ENCODE measurements at places on chromosomes 3 and 15.
A peak's percentile ranks its signal among the peaks of the same experiment; 100 is the strongest.

- no peak for DNase-seq
These were observed 53.1 kb upstream of the PXYLP1 start for GRCh38 chr3:141178551-141178950.

- DNase-seq, result no peak
These were observed 396.6 kb upstream of the TMCO5A start for GRCh38 chr15:37537802-37538201.

DNA sequence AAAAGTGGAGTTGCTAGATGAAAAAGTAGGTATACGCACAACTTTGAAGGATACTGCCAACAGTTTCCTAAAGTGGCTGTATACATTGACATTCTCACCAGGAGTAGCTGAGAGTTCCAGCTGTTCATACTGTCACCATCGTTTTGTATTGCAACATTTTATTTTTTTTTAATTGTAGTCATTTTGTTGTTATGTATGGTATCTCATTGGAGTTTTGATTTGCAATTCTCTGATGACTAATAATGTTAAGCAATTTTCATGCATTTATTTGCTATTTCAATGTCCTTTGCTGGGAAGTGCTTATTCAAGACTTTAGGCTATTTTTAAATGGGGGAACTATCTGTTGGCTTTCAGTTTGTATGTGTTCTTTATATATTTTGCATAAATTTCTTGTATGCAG, 185.1 kb upstream of the TGFBR2 start:
- DNase-seq, result no peak

DNA sequence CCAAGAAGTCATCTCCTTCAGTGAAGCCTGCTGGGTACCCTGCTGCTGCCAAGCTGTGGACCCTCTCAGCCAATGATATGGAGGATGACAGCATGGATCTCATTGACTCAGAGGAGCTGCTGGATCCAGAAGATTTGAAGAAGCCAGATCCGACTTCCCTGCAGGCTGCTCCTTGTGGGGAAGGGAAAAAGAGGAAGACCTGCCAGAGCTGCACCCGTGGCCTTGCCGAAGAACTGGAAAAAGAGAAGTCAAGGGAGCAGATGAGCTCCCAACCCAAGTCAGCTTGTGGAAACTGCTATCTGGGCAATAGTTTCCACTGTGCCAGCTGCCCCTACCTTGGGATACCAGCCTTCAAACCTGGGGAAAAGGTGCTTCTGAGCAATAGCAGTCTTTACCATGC, 13.7 kb upstream of the ANP32A start:
- no peak for DNase-seq

GRCh38 chr15:78061963-78062427, 15.5 kb downstream of the TBC1D2B start:
- DNase-seq, result peak; percentile 50

- DNase-seq, result peak; percentile 86
These were observed 42.5 kb downstream of the CMTM6 start for GRCh38 chr3:32460031-32460749.

DNA sequence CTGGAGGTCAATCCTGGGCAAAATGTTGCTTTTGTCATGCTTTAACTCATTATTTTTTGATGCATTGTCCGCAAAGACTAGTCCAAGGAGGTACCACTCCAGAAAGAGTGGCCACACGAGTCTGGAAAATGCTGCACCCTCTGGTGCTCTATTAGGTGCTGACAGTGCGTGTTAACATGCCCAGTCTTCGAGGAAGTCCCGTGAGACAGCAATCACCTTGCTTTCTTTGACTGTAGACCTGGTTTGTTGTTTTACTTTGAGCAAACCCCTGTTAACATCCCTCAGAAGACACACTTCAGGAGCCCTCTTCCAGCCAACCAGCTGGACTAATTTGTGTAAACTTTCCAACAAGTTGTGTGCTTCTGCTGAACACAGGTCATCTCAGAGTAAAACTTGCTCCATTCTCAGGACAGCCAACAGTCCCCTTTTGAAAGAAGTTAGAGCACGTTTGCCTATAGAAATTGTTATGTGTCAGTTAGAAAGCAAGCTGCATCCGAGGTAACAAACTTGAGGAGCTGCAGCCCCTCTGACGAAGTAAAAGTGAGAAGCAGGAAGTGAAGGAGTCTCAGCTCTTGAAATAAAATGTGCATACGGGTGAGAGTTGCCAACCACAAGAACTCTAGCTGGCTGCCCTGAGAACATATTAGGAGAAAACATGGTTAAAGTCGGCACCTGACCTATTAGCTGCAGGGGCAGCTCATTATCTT, 205.0 kb downstream of the LPP start:
- peak; percentile 57 for DNase-seq

GRCh38 chr3:168248383-168249204, 152.9 kb upstream of the GOLIM4 start:
- no peak for DNase-seq

- DNase-seq, result no peak
These were observed 387.6 kb downstream of the NAALADL2 start for GRCh38 chr3:175246766-175247165.

GRCh38 chr3:69282181-69282580, 103.7 kb downstream of the FRMD4B start:
- DNase-seq, result peak; percentile 84

DNA sequence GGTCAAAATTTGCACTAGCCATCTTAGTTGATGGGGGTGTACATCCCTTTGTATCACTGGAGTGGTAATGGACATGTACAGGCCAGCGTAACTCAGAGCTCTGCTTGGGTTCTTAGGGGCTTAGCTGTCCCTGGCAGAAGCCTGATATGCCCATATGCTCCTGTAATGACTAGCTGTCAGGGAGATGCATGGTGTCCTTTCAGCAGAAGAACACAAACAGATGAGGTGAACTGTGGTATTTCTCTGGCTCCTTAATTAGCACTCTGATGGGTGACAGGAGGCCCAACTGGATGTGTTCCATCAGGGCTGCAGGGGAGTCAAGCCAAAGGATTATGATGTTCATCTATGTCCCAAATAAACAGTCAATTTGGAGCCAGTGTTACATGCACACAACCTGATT, 774.5 kb downstream of the AGBL1 start:
- no peak for DNase-seq

- no peak for DNase-seq
These were observed 63.0 kb upstream of the NR2F2 start for GRCh38 chr15:96267463-96267862.

DNA sequence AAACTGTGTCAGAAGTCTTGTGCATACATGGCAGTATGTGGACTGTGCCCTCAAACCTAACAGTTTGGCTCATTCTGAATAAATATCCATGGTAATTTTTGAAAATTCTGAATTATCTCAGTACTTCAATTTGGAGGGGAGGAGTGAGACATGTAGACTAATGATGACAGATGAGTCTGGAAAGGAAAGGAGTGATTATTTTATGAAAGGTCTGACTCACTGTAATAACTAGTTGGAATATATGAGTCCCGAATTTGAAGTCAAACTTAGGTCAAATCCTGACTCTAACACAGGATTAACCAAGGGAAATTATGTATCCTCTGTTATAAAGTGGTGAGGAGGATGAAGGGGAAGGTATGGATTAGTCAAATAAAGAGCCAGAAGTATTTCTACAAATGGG, 38.6 kb downstream of the SUCNR1 start:
- DNase-seq, result no peak

DNA sequence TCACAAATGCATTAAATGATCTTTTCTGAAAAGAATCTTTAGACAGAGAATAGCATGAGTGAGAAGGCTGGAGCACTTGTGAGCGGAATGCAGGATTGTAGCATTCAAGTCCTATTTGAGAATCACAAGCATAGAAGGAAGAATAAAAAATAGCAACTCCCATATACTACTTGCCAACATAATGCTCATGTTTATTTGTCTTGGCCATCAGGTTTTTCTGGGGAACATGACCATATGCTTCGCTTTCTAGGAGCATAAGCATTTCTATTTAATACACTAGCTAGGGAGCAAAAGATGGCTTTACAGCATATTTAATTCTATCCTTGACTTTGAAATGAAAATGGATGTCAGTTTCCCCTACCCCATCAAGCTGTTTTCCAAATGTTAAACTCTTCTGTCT, 170.3 kb upstream of the MITF start:
- DNase-seq, result no peak

DNA sequence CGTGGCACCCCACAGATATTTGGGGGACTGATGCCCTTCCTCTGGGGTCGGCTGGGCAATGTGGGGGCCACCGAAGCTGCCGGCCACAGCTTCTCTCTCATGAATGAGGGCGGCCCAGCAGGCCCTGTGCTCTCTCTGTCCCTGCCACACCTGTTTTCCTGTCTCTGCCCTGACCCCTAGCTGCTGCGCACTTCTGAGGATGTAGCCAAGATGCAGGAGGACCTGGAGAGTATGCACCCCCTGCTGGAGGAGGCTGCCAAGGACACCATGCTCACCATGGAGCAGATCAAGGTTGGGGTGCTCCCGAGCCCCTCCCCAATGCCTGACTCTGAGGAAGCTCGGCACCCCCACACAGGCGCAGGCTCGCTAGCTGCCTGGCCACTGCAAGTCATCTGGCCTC, 59.7 kb downstream of the SEMA3G start:
- DNase-seq, result peak; percentile 60

- DNase-seq, result peak; percentile 26
These were observed 252.0 kb downstream of the CACNA2D3 start for GRCh38 chr3:54374214-54374852.

GRCh38 chr3:116743062-116743461, 33.5 kb downstream of the TUSC7 start:
- no peak for DNase-seq

Measured in activated naive CD4-positive, alpha-beta T cell treated with anti-CD3 and anti-CD28 coated beads for 36 hours (primary cell).